HFF-Myc (cell line): ENCODE measurements at places on chromosomes 12 and 14.

GRCh38 chr12:18446061-18446644, 184.8 kb downstream of the PIK3C2G start:
- DNase-seq: no peak

DNA sequence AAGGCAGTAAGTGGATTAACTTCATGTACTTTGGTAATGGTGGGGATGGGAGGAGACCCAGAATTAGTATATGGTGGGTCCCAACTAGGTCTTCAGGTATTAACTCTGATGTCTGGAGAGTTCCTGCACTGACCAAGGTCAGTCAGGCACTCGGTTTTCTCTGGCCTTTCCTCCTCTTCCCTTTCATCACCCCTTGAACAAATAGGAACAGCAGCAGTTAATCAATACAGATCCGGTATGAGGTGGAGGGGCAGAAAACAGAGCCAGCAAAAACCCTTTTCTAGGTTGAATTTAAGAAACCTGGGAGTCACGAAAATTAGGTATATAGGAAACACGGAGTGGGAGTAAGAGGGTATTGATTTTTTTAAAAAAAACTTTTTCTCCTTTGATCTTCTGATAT, 4.0 kb downstream of the PFKM start:
- DNase-seq: no peak

GRCh38 chr12:53995378-53996239, 4.4 kb upstream of the HOXC9 start:
- no peak for DNase-seq

- no peak for DNase-seq
These were observed 18.0 kb downstream of the XRCC3 start for GRCh38 chr14:103697206-103697602.

DNA sequence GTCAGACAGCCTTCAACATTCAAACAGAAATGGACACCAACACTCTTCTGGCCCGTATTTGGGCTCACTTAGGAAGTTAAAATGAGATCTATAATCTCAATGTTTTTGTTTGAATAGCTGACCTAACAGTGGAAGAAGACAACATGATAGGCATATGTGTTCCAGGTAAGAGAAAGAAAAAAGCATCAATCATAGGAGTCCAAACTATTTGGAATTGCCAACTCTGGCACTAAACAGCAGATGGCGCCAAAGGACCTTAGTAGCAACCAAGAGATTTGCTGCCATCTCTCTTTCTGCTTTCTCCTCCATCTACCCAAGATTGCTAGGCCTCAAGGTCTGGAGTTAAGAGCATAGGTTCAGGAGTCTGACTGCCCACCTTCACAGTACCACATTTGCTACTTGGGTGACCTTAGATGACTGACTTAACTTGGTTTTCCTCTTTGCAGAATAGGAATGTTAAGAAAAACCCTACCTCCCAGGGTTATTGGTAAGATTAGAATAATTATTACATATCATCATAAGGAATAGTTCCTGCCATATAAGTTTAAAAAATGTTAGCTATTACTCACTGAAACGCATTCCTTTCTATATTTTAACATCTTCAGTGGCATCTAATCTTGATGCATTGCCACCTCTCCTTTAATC, 30.2 kb downstream of the PEX5 start:
- peak; percentile 55 for DNase-seq
